NCI-H1436 (cell line): ENCODE measurements at places on chromosomes 11 and 22.

- DNase-seq = no peak
These were observed 8.9 kb downstream of the PRPF19 start for GRCh38 chr11:60897496-60897895.

GRCh38 chr11:35779409-35779808 lies 116.8 kb downstream of the TRIM44 start:
- DNase-seq = no peak

- no peak for DNase-seq
These were observed 3.3 kb upstream of the HEPN1 start for GRCh38 chr11:124915541-124916369.

DNA sequence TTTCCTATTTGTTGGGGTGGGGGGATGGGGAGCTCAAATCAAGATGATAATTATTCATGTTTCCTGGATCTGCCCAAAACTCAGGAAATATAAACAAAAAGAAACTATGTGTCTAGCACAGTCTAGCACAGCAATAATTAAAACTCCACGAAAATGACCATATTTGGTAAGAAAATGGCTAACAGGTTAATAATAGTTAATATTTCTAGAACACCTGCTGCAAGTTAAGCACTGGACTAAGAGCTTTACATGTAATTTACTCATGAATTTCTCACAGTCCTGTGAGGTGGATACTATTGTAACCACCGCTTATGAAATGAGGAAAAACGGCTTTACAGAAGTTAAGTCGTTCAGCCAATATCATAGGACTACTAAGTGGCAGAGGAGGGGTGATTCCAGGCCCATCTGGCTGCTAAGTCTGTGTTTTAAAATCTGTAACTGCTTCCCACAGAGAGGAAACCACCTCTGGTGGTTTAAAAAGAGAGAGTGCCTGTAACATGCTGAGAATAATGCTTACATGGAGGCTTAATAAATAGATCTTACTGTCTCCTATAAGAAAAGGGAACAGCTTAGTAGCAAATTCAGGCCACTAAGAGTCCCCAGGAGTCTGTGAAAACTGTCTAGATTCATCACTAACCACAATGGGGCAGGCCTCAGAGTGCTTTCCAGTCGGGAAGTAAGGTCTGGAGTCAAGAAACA lies 11.0 kb upstream of the AMOTL1 start:
- DNase-seq = no peak

DNA sequence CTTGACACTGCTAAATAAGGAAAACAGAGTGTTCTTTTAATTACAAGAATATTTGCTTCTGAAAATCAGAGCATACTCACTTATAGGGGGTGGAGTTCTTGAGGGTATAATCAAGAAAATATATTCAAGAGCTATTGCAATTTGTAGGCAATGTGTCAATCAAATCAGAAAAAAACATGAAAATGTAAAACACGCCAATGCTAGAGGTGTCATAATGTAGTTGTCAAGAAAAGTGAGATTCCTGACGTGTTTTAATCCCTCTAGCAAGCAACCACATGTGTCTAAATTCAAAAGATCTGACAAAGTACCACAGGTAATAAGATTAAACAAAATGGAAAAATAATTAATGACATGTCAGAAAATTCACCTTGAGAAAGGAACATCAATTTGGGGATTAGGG lies 1440.7 kb upstream of the RAG2 start:
- DNase-seq = no peak

GRCh38 chr22:42948294-42948693 lies 66.7 kb downstream of the PACSIN2 start:
- DNase-seq = no peak

GRCh38 chr11:31651208-31651607 lies 141.6 kb downstream of the ELP4 start:
- no peak for DNase-seq

DNA sequence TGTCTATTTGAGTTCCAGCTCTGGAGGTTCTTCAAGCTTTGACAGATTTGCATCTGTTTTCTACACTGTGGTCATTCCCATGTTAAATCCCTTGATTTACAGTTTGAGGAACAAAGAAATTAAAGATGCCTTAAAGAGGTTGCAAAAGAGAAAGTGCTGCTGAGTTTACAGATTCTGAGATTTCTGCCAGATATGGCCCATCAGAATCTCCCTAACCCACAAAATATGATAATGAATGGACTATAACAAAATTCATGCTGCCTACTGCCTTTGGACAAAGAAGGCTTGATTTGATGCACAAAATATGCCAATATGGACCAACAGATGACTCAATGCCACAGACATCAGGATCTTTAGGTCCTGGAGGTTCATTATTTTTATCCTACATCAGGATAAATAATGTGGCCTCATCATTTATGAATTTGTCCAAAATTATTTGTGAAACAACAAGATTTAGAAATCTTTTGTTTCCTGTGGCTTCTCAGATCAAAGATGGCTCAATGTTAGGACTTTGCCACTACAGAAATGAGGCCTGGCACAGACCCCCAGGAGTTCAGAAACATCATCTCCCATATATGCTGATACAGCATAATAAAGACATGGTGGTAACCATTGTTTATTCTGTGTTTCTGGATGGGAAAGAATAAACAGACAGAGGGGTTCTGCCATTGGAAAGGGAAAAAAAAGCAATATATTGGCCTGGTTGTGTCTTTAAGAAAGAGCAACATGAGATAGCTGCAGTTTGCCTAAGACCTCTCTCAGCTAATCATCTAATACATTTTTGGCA lies 6.7 kb downstream of the OR5AN1 start:
- no peak for DNase-seq

DNA sequence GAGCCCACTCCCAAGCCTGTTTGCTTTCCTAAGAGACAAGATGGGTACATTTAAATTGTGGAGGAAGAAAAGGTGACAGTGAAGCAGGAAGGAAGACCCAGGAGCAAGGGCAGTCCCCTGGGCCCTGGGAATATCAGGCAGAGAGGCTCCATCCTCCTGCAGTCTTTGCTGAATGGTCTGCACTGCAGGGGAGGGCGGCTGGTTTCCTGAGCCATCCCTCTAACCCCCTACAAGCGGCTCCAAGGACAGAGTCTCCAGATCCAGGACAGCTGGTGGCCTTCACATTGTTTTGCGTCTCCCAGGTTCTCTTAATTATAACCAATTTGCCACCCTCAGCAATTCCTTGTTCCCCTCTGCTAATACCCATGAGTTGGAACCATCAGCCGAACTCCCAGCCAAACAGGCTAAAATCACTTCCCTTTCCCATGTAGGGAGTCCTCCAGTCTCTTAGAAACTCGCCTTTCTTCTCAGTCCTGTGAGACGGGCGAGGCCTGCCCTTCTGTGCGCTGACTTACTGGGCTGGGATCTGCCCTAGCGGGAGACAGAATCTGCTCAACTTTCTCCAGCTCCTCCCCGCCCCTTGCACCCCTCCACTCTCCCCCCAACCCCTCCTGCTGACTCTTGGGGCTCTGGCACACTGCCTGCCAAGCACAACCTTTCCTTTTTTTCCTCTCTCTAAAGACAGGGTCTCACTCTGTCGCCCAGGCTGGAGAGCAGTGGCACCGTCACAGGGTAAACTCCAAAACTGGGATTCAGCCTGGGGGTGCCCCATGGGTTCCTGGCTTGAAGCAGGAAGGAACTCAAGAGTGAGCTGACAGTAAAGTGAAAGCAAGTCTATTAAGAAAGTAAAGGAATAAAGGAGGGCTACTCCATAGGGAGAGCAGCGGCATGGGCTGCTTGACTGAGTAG lies 53.4 kb upstream of the EMID1 start:
- no peak for DNase-seq

DNA sequence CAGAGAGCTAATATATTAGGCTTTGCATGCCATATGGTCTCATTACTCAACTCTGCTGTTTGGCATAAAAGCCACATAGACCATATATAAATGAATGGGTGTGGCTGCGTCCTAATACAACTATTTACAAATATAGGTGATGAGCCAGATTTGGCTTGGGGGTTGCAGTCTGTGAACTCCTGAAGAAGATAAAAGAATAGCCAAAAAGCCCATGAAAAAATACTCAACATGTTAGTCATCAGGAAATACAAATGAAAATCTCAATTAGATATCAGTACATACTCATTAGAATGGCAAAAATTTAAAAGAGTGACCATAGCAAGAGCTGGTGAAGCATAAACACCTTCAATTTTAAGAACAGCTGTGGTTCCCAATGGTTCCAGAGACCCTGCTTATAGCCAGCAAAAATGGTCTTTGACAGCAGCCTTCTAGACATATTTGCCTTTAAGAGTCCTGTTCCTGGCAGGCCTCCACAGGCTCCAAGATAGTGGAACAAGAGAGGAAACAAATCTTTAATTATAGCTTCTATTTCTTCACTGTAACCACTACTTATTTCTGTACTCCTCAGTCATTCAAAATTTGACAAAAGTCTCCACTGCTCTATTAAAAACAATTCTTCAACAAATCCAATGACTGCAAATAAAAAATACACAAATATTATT lies 16.1 kb downstream of the C2CD3 start:
- no peak for DNase-seq

DNA sequence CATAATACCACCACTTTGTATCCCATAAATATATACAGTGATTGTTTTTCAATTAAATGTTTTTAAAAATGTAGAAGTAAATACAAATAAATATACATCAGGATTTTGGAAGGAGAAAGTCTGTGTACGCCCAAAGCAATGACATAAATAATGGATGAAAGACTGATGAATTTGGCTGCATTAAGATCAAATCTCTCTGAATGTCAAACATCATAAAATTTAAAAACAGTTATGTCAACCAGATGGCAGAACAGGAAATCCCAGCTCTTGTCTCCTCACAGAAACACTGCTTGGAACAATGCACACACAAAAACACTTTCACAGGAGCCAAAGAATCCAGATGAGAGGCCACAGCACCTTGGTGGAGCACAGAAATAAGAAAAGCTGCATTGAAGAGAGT lies 332.9 kb downstream of the NTM start:
- DNase-seq = no peak

DNA sequence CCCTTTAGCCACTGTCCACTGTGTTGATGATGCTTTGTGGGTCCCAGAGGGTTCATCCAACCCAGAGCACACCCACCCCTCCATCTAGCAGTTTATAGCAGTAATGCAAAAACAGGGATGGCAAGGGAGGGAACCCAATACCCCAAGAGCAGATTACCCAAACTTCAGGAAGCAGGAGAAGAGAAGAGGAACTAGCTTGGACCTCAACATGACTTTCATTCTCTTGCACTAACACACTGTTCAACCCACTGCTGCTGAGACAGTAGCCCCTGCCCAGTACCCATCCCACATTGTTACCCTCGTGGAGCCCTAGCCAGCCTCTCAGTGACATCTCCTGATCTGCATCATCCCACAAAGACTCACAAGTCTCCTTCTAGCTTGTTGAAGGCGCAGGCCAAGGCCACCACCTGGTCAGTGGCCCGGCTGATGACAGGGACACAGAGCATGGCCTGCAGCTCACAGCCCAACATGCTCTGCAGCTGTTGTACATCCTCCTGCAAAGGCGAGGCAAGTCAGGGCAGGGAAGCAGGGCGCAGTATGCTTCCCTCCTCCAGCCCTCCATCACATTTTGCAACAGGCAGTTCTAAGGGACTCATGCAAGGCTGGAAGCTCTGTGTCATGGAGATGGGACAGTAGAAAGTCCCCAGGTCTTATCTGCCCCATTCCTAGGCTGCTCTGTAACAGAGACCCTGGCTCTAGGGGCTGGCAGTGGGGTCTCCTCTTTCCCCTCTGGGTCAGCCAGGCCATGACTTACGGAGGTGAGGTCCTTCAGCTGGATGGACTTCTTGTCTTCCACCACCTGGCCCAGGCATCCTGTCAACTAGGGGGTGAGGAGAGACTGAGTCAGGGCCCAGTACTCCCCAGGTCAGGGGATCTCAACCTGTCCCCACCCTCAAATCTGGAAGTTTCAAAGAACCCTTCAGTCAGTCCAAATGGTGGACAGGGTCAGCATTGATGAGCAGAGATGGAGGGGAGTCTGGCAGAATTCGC lies 85.5 kb downstream of the PDE2A start:
- DNase-seq = no peak

GRCh38 chr11:119859684-119860083 lies 130.7 kb upstream of the NECTIN1 start:
- no peak for DNase-seq

DNA sequence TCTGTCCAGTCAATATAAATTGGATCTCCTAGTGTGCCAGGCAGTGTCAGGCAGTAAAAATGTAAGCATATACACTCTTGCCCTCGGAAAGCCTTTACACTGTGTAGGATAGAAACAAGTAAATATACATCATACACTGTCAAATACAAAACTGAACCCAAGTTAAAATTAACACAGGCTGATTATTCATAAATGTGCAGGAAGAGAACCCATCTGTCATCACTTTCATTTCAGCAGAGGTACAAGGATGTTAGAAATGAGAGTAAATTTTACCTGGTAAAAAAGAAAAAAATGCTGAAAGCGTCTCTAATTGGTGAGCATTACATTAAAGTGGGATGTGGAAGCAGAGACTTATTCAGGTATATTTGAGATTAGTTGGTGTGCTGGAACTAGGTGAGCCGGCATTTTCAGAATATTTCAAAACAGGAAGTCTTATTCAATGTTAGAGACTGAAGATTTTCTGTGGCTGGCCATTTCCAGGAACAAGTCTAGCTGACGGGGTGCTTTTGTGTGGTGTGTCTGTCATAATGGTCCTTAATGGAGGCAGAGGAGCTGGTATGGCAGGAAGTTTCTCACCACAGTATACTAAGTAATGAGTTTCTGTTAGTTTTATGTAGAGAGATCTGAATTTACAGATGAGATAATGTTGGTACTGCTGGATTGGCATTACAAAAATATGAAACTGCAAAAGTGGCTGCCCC lies 192.6 kb downstream of the CASP12 start:
- no peak for DNase-seq

- peak; percentile 53 for DNase-seq
These were observed 251.9 kb downstream of the ST3GAL4 start for GRCh38 chr11:126607374-126607773.

DNA sequence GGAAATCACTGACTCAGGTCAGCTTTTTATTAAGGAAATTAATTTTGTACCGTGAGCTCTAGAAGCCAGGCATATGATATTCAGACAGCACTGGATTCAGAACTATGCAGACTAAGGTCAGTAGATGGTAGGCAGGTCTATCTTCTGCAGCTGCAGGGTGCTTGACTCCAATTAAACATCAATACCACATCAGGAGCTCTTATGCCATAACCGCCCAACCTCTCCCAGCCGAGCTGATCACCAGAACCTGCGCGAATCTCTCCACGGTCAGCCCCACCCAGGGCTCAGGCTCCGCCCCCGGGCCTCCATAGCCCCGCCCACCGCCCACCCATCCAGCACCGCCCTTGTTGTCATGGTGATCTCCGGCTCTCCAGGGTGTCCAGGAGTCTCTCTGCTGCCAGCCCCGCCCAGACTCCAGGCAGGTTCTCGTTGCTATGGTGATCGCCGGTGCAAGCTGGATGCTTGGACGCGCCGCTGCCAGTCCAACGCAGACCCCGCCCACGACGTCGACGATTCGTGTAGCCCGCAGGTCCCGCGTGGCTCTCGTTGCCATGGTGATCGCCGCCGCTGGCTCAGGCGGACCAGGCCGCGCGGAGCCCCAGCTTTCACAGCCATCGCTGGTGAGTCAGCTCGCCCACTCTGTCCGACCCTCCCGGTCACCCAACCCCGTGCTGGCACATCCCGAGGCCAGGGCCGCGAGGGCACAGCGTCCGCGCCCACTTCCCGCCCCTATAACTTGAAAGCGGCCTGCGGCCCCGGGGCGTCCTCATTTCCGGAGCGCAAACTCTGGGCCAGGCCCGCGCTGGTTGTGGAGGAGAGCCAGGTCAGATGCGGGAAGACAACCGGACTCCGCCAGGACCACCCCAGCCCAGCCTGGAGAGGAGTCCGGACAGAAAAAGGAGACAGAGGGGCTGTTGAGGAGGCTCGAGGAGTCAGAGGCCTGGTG lies at the start of gene RAB36:
Gene RAB36 (plus strand): TSS at position 546 of the 946 bp plus-strand sequence. CDS start 1,140 bp downstream, outside the sequence.
- DNase-seq = peak; percentile 100

GRCh38 chr22:39237318-39238100 lies 7.3 kb downstream of the PDGFB start:
- DNase-seq = peak; percentile 45
